ENCODE measurements at places on chromosomes 16 and 17.

DNA sequence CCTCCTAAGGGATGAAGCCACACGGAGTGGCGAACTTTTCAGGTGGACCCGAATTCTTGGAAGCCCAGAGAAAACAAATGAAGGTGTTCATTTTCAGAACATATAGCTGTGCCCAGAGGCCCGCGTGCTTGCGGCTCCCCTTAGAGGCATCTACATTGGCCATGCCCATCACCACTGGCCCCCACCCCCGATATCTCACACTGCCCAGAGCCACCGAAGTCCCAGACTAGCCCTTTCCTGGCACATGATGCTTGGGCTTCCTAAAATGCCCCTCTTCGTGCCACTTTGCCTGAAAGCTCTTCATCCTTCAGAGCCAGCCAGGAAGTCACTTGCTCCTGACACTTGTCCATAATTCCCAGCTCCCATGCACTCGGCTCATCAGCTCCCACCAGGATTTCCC lies 2.1 kb upstream of the HEXIM1 start:
- DNase-seq: no peak

DNA sequence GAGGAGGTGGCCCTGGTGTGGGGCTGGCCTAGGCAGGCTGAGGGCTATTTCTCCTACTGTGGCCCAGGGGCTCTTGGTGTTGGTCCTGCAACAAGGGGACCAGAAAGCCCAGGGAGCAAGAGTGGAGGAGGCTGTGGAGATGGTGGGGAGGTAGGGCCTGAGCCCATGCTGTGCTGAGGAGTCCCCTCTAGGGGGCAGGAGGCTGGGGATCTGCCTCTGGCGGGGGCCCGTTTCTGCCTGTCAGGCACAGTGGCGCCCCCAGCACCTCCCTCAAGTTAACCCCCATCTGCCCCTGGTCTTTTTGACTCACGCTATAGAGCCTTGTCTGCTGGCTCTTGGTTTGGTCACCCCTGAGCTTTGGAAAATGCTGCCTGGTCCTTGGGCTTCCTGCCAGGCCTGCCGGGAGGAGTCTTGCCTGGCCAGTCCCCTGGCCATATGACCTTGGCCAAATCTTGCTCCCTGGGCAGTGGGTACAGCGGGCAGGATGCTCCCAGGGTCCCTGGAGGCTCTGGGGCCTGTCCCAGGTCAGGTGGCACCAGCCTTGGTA lies 5.9 kb downstream of the BAIAP2 start:
- DNase-seq: peak; percentile 56

- DNase-seq: peak; percentile 77
Measured at GRCh38 chr17:32659419-32659842, 172.6 kb downstream of the CDK5R1 start.

DNA sequence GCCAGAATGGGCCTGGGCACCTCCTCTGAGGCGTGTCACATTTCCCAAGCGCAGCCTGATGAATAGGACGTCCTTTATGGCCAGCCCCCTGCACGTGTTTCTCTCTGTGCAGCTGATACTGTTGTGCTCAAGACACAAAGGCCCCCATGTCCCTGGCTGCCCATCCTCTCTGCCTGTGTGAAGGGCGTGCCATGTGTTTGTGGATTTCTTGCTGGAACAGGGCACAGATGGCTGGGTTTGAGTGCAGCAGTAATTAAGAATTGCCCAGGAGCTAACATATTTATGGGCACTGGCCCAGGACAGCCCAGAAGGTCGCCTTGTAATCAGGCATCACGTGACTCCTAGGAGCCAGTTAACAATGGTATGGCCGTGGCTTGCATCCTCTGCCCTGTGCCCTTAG lies 181.1 kb downstream of the CCDC182 start:
- DNase-seq: no peak

- no peak for DNase-seq
Measured at GRCh38 chr16:840561-841454, 40.3 kb upstream of the GNG13 start.

- DNase-seq: no peak
Measured at GRCh38 chr17:83153681-83154310, 74.4 kb downstream of the METRNL start.

DNA sequence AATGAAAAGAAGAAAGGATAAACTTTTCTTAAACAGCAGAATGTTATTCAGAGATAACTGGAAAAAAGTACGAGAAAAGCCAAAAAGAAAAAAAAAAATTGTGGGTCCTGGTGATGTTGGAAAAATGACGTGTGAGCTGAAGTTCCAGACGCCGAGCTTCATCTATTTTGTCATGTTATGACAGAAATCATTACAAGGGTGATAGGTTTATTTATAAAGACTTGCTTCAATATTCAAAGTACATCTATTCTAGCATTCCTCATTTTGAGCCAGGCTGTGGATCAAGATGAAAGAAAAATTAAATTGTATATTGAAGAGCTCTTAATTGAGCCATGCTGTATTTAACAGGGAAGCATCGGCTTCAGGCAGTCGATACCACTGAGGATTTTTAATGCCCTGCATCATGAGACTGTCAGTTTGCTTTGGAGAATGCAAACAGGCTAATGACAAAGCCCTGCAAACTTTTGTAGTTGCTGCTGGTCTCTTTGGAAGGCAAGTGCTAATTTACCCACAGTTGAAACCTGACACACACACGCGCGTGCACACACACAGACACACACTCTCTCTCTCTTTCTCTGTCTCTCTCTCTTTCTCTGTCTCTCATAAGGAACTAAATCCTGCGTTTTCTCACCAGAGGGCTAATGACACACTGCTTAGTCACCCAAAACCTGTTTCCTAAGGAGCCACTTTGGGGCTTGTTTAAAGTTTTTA lies 110.7 kb downstream of the WWOX start:
- DNase-seq: no peak

DNA sequence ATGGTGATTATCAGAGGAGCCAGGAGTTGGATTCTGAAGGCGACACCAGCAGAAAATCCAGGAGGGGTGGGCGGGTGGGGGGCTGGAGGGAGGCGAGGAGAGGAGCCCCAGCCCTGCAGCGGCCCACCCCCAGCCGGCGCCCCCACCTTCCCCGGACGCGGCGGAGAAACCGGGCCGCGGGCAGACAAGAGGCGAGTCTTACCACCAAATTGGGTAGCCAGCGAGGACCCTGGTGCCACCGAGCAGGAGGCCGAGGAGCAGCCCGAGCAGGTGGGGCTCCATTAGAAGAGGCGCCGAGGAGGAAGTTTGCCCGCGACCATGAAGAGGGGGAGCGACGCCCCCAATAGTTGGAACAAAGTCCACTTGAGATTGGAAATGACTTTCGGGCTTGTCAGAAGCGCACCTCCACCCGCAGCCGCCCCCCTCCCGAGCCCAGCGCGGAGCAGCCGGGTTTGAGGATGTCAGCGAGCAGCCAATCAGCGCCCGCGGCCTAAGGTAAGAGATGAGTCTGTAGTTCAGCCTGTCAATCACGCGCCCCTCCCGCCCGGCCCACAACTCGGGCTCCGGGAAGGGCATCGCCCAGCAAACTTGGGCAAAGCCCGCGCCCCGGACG lies at the start of gene WNT3:
TSS of gene WNT3 (minus strand) at position 377 of the 613 bp plus-strand sequence. CDS start at position 282, 95 bp downstream.
- peak; percentile 64 for DNase-seq
